ENCODE measurements at places on chromosomes 7 and 10.

GRCh38 chr10:1549591-1550290 is 187.6 kb downstream of the ADARB2 start:
- no peak for DNase-seq

DNA sequence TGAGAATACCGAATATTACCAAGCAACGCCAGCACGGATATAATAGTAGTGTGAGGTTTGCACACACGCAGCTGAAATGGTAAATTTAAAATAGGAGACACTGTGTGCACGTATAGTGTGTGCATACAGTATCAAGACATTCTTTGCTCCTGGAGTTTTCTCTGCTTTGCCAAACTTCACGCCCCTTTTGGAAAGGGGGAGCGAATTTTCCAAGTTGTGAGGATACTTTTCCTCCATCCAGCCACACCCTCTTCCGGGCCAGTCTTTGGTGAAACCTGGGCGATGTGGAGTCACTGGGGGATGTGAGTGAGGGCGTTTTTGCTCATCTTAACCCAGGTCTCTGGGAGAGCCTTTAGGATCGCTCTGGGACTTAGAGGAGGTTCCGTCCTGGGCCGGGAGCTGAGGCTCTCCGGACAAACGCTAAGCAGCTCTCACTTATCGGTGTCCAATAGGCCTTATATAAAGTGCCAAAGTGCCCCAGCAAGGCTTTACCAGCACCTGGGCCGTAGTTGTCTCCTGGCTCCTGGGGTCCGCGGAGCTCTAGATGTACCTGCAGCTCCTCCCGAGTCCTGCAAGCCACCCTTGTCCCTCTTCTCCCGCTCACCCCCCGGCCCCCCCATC is 160.0 kb upstream of the MKI67 start:
- DNase-seq: no peak

- no peak for DNase-seq
These were observed 260.8 kb downstream of the SKAP2 start for GRCh38 chr7:26603631-26604030.

DNA sequence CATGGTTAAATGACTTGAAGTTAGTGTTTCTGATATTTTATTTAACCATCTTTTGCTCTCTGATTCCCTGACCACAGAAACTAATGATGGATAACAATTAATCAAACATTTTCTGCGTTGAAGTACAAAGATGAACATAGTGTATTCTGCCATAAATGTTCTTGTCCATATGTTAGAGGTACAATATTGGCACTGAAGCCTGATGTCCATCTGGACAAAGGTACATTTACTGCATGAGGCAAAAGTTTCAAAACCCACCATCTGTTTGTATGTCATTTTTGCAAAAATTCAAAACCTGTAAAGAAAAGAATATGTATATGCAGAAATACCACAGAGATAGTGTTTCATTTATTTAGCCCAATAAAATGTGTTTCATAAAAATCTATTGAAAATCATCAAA is 861.5 kb downstream of the ANKRD7 start:
- DNase-seq: no peak

DNA sequence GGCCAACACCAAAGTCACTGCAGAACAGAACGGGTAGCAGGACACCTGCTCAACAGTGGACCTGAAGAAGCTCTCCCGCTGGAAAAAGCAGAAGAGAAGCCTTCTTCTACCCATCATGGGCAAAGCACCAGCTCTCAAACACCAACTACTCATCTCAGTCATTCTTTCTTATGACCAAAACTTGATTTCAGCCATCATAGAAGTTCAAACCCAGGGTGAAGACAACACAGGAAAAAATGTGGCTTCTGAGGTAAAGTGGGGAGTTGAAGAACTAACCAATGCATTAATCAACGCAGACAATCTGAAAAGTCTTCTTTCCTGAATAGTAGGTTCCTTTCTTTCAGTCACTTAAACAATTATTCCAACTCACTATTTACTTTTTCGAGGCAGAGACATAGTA is 83.3 kb downstream of the ELMO1 start:
- DNase-seq: no peak

DNA sequence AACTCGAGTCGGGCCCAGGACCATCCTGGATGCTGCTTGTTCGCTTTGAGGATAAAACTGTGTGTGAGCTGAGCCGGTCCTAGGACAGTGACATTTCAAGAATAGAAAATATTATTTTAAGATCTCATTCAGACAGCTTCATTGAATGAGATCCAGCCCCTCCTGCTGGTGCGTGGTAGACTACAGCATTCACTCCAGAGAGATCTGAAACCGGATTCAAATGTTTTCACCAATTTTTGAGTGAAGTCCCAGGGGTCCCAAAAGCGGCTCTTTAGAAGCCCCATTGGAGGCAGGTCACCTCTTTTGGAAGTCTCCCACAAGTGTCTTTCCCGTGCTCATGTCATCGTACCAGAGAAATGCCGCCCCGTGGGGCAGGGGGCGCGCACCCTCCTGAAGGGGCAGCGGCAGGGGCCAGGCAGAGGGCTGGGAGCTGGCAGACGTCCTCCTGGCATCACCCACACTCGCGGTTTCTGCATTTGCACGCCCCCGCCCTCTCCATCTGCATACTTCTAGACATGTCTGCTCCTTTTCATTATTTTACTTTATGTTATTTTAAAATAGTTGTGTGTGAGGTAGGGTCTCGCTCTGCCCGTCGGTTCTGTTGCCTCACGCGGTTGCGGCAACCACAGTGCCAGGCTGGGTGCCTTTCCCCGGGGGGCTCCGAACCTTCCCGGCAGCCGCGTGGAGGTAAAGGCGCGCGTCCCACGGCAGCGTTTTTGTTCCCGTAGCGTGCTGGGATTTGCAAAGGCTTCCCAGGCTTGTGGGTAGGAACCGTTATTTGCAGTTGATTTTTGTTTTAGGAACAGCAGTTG is 52.3 kb upstream of the DPYSL4 start:
- no peak for DNase-seq

- no peak for DNase-seq
These were observed 494.0 kb downstream of the KIF20B start for GRCh38 chr10:90195288-90195840.

- no peak for DNase-seq
These were observed 33.6 kb upstream of the LMTK2 start for GRCh38 chr7:98073047-98073446.

DNA sequence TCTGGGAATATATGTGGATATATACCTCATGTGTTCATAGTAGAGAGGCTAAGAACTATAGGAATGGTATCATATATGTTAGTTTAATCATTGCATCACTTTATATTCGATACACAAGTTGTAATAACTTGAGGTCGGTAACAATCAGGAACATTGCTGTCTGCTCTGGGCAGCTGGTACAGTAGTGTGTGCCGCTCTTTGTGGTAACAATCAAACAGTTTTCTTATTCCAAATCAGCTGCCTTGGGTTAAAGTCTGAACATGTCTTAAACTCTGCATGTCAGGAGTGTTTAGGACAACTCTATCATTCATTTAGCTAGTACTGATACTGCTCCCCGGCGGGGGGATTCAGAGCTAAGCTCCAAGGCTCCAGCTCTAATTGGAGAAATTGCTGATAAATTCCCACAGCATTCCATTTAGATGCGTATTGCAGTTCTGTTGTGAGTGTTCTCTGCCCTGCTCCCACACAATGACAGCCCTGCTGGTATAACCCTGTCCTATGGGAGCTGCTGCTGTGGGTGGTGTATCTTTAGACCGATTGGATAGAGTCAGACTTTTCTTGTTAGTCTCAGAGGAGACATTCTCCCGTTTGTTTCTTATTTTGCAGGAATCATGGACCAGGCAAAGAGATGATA is 707.5 kb upstream of the FZD8 start:
- no peak for DNase-seq

DNA sequence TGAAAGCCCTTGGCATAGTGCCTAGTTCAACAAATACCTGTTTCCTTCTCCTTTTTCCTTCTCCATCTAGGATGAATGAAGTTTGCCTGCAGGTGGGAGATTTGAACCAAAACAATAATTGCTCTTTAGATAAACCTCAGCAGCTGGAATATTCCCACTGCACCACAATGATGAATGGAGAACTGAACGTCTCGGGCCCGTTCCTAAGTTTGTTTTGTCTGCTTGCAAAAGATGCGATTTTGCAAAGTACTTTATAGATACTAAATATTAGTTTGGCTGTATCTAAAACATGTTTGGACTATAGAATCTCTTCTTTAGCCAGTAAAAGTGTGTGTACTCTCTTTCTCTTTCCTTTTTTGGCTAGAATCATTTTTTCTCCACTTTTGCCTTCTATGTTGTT is 75.8 kb upstream of the BMPER start:
- no peak for DNase-seq

GRCh38 chr10:126519185-126519584 is 130.9 kb upstream of the ADAM12 start:
- no peak for DNase-seq

- DNase-seq: no peak
These were observed 331.9 kb upstream of the NUPR2 start for GRCh38 chr7:56447864-56448693.

- DNase-seq: no peak
These were observed 25.8 kb downstream of the TMEM254 start for GRCh38 chr10:80104066-80104926.

GRCh38 chr10:33010132-33011037 is 52.4 kb upstream of the ITGB1 start:
- no peak for DNase-seq

DNA sequence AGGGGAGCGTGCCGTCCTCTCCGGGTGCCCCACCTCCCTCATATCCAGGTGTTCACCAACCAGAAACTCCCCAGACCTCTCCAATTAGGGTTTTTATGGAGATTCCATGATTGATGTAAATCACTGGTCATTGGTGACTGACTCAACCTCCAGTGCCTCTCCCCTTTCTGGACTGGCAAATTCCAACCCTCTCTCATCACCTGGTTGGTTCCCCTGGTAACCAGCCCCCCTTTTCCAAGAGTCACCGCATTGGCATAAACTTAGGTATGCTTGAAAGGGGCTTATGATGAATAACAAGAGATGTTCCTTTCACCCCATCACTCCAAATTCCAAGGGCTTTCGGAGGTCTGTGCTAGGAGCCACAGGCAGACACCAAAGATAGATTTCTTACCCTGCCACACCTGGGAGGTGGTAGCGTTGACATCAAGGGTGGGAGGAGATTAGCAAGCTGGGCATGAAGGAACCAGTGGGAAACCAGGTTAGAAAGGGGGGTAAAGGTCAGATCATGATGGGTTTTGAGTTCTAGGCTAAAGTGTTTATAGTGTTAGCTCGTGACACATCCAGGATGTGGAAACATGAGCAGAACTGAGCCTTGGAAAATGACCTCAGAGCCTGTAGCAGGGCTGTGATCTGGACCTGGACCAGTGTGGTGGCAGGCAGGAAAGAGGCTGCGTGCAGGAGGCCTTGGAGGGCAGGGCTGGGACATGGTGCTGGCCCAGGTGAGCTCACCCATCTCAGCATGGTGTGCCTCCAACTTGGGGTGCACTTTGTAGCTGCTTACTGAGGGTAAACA is 45.1 kb downstream of the CAMK1D start:
- DNase-seq: no peak

GRCh38 chr7:138527746-138528223 is 67.7 kb downstream of the TRIM24 start:
- DNase-seq: no peak

- DNase-seq: peak; percentile 1
These were observed 97.7 kb upstream of the RPA3 start for GRCh38 chr7:7816084-7816483.

GRCh38 chr10:35875016-35875676 is 233.1 kb upstream of the FZD8 start:
- no peak for DNase-seq

GRCh38 chr10:21528236-21529031 is 3.0 kb upstream of the SKIDA1 start:
- DNase-seq: no peak

GRCh38 chr7:139860090-139860775 is 31.2 kb downstream of the TBXAS1 start:
- DNase-seq: no peak

GRCh38 chr10:18786478-18786877 is 127.2 kb downstream of the ARL5B start:
- no peak for DNase-seq

DNA sequence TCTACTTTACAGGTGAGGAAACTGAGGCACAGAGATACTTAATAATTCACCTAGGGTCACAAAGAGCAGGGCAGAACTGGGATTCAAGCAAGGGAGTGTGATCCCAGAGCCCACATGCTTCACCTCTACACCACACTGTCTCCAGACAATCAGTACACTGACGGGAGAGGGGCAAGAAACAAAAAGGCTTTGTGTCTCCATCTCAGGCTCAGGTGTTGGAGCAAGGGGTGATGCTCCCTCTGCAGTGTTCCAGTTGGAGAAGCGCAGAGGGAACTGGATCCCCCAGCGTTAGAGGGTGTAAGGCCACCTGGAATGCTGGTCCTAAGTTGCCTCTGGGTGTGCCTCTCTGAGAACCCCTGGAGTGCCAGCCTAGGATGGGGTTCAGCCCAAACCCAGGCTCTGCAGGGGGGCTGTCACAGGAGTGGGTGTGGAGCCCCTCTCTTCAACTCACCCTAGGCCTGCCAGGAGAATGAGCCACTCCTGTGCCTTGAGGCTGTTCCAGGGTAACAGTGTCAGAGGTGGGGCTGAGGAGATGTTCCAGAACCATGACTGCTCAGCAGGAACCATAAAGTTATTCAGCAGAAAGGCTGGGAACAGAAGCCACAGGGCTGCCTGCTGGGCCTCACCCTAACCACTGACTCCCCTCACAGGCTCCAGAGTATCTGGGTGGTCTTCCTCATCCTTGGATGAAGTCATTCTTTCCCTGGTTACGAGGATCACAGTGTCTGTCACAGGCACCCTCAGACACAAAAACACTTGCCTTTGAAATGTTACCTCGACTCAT is 5.5 kb downstream of the RBP4 start:
- DNase-seq: no peak

- no peak for DNase-seq
These were observed 164.4 kb downstream of the RGS10 start for GRCh38 chr10:119377958-119378736.

- DNase-seq: no peak
These were observed 276.9 kb downstream of the SKAP2 start for GRCh38 chr7:26587536-26587935.

GRCh38 chr10:122258136-122259074 is 12.7 kb upstream of the BTBD16 start:
- no peak for DNase-seq

- no peak for DNase-seq
These were observed 95.8 kb downstream of the CLEC2L start for GRCh38 chr7:139619367-139619657.

GRCh38 chr7:35729061-35729783 is 34.3 kb upstream of the HERPUD2 start:
- peak; percentile 48 for DNase-seq

- no peak for DNase-seq
These were observed 89.2 kb upstream of the PFKP start for GRCh38 chr10:2978111-2978510.

DNA sequence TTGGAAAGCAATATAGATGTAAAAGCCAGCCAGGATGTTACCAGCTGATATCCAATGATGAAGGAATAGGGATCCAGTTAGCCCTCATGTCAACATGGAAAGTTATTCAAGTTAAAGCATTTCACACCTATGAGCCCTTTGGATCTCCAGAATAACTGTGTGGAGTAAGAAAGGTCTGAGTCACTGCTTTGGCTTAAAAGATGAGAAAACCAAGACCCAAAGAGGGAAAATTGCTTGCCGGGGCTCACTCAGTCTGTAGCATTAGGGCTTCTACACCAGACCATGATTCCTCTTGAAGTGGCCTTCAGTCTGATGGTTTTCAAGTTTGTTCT is 12.6 kb downstream of the LSM5 start:
- DNase-seq: no peak
